ENCODE measurements at places on chromosomes 13 and 19.

DNA sequence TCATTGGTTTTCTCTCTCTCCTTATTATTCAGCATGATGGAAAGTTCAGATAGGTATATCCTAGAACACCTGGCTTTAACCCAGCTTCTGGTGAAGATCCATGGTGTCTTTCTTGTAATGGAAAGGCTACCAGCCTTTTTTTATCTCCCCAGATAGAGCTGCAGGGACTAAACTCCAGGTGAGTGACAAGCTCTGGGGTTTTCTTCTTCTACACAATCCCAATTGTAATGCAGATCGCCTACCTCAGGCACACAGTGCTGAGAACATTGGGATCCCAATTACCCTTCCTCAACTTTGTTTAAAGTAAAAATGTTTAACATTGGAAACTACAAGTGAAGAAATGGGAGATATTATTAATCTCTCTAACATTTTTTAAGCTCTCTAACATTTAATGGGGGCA is 1851.7 kb downstream of the PCDH9 start:
- no peak for DNase-seq

DNA sequence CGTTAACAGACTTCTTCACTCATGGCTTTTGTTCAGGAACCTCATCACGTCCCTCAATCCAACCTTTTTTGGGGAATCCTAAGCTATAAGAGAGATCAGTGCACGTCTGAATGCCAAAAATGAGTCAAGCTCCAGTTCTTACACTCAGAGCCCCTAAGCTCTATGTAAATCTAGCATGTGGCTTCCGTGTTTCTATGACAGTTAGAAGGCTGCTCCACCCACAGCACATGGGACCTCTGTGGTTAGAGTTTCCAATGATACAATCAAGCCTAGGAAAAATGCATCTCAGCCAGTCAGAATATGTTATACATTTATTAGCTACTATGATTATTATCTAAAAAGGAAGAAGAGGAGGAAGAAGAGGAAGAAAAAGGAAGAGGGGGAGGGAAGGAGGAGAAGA is 135.9 kb downstream of the ENOX1 start:
- no peak for DNase-seq

DNA sequence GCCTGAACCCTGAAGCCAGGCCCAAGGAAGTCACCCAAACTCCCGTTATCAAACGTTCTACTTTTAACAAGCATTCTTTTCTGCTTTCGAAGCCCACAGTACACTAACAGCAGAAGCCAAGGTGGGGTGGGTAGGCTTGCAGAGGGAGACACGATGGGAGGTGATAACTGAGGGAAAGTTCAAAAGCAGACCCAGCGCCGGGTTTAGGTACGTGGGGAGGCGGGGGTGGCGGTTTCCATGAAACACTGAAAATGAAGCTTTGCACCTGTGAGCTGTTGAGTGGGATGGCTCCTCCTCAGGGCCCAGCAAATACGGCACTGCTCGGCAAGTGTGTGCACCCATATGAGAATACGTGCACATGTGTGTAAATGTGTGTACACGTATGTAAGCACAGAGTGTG is 49.8 kb downstream of the KLF2 start:
- no peak for DNase-seq

- no peak for DNase-seq
These were observed 21.3 kb upstream of the TINCR start for GRCh38 chr19:5588906-5589676.

GRCh38 chr13:73556902-73557301 is 498.1 kb downstream of the KLF5 start:
- DNase-seq, result no peak

DNA sequence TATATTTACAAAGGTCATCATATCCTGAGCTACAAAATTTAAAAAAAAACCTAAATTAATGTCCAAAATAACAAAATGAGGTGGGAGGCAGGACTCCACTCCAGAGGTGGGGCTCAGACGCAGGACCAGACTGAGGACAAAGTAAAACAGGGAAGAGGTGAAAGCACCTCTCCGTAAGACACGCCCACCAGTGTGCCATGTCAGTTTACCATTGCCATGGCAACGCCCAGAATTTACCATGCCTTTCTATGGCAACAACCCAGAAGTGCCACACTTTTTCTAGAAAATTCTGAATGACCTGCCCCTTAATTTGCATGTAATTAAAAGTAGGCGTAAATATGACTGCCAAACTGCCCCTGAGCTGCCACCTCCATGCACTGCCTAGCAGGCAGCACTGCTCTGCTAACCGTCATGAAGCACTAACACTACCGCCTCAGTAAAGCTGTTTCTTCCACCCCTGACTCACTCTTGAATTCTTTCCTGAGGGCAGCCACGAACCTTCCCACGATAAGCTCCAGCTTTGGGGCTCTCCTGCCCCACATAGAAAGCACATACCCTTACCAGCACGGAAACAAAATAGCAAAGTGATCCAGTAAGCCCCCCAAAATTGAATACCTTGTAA is 22.3 kb upstream of the PDCD5 start:
- no peak for DNase-seq

GRCh38 chr13:47546391-47547225 is 454.5 kb downstream of the SUCLA2 start:
- no peak for DNase-seq

Data from NAMALWA (cell line).